ENCODE measurements at places on chromosomes 12 and 14. TPM values are rescaled to one million over a fixed set of nuclear protein-coding genes. Genes with fewer than 3 reads are reported as not detected.

DNA sequence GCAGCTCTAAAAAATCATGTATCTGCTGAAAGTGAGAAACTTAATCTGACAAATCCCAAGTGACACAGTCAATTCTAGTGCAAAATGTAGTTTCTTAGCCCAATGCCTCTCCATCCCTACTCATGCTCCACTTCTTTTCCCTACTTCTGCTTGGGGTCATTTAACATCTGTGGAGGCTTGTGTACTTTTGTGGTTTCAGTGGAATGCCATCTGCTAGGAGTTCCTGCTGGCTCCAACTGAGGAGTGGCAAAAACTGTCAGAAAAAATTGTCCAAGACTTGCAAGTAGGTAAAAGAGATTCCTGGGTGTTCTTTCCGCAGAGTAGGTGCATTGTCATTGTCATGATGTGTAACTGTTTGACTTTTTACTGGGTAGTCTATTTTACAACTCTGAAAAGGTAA is 12.5 kb upstream of the AVPR1A start:
- no peaks in the 10 kb centered on the region for H3K27me3 ChIP-seq
- no peak overlapping the region for H3K4me3 ChIP-seq
- H3K4me1 ChIP-seq = no peaks in the 10 kb centered on the region
- H3K36me3 ChIP-seq = no peaks in the 10 kb centered on the region
- no peak overlapping the region for H3K27ac ChIP-seq
- no peak for DNase-seq

Gene DCTN2
- total RNA-seq = 83.5 TPM

Gene INHBC
- total RNA-seq = not detected

GRCh38 chr12:6294156-6295093 is 16.1 kb upstream of the PLEKHG6 start:
- H3K4me1 ChIP-seq = no peaks in the 10 kb centered on the region
- DNase-seq = no peak
- no peaks in the 10 kb centered on the region for H3K36me3 ChIP-seq
- H3K27me3 ChIP-seq = peaks cover 9% of the 10 kb centered on the region
- no peak overlapping the region for H3K27ac ChIP-seq

GRCh38 chr14:24080888-24081738 is 9.8 kb downstream of the CPNE6 start:
- H3K4me3 ChIP-seq = peak overlapping the region; percentile 81
- peak; percentile 71 for DNase-seq
- H3K27me3 ChIP-seq = peaks cover 8% of the 10 kb centered on the region
- H3K4me1 ChIP-seq = peaks cover 17% of the 10 kb centered on the region
